ENCODE measurements at places on chromosomes 5 and 9.
A peak's percentile ranks its signal among the peaks of the same experiment; 100 is the strongest.

GRCh38 chr5:110343616-110344015 is 382.9 kb downstream of the TMEM232 start:
- no peak for DNase-seq

DNA sequence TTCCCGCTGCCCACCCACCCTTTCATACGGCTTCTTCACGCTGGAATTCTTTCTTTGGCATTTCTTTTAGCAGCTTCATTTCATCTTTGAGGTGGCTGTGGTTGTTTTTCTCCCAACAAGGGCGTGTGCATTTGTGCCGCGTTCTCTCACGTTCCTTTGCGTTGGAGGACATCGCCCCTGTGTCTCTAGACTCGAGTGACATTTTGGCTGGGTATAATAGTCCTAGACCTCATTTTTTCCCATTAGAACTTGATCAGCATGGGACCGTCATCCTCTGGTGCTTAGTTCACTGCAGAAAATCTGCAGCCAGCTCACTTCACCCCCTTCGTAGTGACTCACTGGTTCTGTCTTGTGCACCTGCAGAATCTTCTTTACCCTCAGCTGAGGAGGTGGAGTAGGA is 29.5 kb downstream of the KCNT1 start:
- no peak for DNase-seq

GRCh38 chr5:95760273-95761191 is 29.4 kb downstream of the RHOBTB3 start:
- peak; percentile 11 for DNase-seq

DNA sequence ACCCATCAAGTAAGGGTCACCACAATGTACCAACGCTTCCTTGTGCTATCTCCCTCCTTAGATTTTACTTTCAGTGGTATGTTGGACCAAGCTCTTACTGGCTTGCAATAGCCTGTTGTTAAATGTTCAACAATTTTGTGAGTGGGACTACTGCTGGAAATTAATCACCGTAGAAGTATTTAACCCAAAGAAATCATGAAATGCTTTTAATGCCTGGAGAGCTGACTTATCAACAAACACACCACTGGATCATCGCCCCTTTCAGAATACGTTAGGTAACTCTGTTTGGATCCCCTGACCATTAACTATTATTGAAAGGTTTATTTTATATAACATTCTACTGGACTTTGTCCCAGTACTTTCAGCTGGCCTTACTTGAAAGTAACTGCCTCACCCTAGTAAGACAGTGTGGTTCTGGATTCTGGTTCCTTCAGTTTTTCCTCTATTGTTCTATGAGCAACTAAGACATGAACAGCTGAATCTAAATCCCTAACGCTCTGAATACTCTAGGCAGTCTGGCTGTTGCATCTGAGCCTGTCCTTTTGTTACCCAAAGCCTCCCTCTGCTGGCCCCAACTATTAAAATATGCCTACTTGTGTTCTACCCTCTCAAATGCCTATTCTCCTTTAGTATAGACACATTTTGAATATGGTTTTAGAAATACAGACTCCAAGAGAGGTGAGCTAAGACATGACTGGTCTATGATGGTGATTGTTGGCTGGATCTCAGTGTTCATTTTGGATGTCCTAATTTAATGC is 1203.4 kb upstream of the DMAC1 start:
- DNase-seq, result no peak

DNA sequence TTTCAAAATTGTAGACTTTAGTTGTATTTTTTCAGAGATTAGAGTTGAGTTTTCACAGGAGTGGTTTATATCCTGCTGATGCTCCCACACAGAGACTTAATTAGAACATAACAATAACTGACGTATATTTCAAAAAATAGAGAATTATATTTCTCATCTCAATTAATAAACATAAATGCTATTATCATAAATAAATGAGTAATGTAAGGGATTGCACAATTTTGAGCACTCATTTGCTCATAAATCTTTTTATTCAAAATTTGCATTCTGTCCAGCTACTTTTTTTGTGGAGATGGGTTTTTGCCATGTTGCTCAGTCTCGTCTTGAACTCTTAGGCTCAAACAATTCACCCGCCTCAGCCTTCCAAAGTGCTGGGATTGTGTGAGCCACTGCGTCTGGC is 515.7 kb upstream of the RORB start:
- no peak for DNase-seq

GRCh38 chr5:83750749-83751148 is 30.1 kb upstream of the HAPLN1 start:
- no peak for DNase-seq

DNA sequence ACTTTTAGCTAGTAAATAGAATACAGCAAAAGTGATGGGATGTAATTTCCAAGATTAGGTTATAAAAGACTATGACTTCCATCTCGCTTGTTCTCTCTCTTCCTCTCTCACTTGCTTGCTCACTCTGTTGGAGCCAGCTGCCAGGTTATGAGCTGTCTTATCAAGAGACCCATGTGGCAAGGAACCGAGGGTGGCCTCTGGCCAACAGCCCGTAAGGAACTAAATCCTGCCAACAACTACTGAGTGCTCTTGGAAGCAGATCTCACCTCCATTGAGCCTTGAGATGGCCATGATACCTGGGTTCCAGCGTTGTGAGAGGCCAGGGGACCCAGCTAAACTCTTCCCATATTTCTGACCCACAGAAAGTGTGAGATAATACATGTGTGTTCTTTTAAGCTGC is 636.1 kb downstream of the ACTL7B start:
- no peak for DNase-seq

DNA sequence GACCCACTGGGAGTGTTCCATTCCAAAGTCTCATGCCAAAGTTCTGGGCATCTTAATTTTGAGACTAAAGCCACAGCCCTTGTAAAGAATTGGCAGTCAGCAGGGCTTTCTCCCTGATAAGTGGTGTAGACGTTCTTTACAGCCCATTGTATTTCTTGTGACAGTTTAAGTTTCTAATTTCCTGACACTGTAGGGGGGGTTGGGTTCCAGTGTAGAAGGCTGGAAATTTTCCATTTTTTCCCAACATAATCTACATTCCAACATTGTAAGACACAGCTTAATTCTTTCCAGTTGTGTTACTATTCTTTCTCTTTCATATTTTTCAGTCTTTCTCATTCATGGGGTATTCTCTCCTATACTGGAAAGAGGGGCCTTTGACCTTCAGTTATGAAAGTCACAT is 121.1 kb downstream of the FBXL7 start:
- DNase-seq, result no peak

- no peak for DNase-seq
Measured at GRCh38 chr5:115084246-115084793, 85.4 kb downstream of the TRIM36 start.

DNA sequence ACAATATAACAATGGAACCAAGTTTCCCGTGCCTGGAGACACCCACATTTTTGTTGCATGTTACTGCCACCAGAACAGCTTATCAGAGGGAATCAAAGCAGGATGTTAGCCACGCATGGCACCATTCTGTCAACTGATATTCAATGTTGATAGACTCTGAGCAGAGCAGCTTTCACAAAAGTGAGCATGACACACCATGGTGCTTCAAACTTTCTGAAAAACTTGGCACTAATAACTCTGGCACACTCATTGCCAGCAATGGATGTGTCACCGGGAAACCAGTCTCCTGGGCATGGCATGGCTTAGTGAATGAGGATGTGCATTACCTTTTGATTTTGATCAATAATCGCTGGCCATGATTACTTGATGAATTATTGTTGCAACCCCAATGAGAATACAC is 19.7 kb downstream of the NIPSNAP3B start:
- no peak for DNase-seq

DNA sequence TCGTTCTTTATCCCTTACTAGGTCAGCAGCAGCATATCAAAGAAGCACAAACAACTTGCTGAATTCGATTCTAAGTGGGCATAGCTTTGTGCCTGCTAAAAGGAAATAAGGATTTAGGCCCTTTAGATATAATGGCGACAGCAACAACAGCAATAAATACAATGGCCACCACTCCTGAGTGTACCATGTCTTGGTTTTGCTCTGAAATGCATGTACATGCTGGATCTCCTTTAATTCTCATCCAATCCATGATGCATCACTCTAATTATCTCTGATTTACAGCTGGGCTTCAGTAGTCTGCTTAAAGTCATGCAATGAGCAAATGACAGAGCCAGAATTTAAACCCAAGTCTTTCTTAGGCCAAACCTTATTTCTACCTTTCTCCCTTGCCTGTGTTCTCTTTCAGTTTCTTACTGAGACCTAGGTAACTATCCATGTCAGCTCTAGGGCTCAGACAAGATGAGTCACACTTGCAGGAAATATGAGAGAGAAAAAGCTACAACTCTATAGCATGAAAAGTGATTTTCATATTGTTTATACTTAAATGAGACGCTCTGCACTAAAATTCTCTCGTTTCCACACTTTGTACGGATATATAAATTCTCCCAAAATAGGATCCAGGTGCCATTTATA is 111.8 kb downstream of the HMHB1 start:
- no peak for DNase-seq

DNA sequence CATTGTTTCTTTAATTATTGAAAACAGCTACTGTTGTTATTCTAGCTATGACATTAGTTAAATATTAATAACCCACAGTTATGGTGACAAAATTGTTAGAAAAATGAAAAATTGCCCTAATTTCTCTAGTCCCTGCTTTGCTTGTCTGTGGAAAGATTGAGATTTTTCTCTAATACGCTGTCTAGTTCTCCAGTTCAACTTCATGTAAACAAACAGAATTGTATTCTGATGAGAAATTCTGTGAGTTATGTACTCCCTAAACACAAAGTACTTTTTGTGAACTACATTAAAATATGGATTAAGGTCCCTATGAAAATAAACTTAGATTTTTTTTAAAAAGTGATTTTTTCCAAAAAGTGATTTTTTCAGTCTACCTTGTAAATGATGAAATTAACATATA is 8.7 kb downstream of the SLF1 start:
- DNase-seq, result no peak

DNA sequence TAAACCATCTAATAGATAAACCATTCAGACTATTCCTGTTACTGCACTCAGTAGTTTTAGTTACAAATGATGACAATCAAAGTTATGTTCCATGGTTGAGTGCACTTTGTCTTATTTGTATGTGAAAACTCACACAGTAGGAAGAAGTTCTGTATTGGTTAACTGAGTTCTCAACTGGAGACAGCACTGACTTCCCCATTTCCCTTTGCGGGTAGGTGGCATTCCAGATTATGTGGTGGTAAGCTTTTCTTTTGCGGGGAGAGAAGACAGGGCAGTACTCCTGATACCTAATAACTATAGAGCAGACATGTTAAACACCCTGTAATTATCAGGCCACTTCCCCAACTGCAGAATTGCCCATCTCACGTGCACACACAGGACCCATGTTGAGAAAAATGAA is 24.4 kb downstream of the TARS1 start:
- DNase-seq, result no peak

DNA sequence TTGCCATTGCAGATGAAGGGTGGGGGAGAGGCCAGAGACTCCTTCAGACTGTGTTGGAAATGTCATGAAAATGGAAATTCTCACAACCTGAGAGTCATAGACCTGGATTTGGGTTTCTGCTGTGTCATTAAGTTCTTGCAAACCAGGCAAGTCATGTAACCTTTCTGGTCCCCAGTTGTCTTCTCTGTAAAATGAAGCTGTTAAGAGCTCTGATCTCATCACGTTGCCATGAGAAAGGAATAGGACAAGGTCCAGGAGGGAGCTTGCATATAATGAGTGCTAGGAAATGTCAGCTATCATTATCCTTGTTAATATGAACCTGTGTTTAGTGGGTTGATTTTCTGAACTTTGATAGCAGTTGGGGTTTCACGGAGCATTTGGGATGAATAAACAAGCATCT is 59.1 kb downstream of the FGF1 start:
- no peak for DNase-seq

- no peak for DNase-seq
Measured at GRCh38 chr9:130532426-130533080, 46.8 kb upstream of the FUBP3 start.

DNA sequence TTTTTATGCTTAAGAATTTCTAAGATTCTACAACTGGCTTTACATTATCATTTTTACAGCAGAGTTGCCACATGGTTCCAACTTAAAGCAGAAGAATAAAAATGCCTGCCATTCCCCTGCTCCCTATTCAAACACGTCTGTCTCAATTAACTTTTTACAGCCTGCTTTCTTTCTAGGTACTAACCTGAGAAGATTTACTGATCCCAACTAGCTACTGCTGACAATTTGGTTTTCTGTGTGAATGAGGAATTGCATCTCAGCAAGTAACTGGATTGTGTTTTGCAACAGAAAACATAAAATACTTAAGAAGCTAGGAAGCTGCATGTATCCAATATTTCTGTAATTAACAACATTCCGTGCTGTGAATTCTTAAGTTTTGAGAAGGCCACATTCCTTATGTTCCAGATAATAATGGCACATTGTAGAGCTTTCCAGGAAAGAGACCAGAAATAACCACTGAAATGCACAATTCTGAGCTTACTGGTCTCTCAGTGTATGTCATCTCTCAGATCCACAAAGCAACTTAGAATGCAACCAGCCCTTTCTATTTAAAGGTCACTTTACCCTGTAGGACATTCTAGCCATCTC is 306.8 kb upstream of the NMUR2 start:
- no peak for DNase-seq

- no peak for DNase-seq
Measured at GRCh38 chr5:84622461-84622860, 237.8 kb upstream of the EDIL3 start.

GRCh38 chr5:120614531-120615180 is 150.6 kb downstream of the PRR16 start:
- no peak for DNase-seq
